ENCODE measurements at places on chromosomes 1 and 21.

DNA sequence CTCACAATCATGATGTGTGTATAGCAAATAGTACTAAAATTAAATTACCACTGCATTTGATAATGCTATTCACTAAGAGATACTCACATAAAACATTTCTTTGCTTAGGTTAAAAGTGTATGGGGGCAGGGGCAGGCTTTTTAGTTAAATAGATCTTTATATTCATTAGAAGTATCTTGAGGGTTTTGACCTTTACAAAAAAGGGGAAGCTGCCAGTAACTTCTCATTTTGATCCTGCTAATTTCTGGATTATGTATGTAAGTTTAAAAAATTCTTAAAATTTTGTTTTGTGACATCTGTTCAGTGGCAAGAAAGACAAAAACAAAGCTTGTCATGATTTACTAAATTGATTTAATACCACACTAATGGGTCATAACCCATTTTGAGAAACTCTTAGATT lies 45.8 kb upstream of the S1PR1 start:
- no peak for DNase-seq

- DNase-seq = no peak
These were observed 47.1 kb upstream of the ARHGAP29 start for GRCh38 chr1:94284476-94284875.

- no peak for DNase-seq
These were observed 62.3 kb downstream of the ST6GALNAC3 start for GRCh38 chr1:76136894-76137293.

- DNase-seq = no peak
These were observed 207.3 kb downstream of the LHX8 start for GRCh38 chr1:75341537-75341936.

DNA sequence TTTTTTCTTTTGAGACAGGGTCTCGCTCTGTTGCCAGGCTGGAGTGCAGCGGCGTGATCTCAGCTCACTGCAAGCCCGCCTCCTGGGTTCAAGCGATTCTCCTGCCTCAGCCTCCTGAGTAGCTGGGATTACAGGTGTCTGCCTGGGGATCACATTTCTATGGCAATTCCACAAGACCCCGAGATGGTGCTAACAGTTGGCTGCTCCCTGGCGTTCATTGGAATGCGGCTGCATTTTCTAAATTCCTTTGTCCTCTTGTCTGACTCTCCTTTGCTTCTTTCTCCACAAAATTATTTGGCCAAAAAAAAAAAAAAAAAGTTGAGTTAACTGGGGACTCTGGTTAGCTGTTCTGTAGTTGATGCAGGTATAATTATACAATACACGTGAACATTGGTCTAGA lies 176.4 kb downstream of the ETS2 start:
- DNase-seq = no peak

- no peak for DNase-seq
These were observed 134.7 kb downstream of the GRIK1 start for GRCh38 chr21:29805105-29805504.

DNA sequence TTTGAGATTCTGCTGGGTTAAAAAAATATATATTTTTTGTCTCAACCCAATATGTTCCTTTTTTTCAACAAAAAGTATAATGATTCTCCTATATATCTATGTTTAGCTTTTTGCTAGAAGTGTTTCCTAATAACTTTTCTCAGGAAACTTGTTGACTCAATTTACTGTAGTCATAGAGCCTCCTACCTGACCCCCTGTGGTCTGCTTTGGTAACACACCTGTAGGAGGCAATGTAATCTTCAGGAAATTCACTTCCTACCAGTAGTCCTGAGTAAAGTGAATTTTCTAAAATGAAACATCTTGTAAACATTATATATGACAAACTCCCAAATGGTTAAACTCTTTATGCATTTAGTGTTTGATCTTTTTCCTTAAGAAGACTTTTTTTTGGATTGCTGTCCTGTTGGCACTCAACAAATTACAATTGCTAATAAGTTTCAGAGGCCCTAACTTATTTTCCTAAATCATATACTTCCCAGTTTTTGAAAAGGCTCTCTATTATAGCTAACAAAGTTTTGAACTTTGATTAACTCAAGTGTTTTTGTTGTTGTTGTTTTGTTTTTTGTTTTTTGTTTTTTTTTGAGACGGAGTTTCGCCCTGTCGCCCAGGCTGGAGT lies 118.3 kb downstream of the OLFML2B start:
- no peak for DNase-seq

DNA sequence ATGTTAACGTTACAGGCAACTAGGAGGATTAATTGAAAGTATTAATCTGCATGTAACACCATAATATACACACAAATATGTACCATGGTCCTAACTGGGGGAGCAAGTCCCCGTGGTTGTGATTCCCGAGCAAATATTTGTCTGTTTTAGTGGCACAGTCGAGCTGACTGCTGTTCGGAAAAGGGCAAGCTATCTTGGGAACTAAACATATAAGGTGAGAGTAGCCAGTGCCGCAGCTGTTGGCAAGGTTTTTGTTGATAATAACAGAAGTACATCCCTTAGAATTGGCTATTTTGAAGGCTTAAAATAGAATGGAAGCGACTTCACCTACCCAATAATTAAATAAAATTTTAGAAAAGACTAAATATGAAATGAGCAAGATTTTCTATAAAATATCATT lies 45.5 kb downstream of the UCHL5 start:
- no peak for DNase-seq

GRCh38 chr1:48006264-48006663 lies 9.1 kb upstream of the TRABD2B start:
- DNase-seq = no peak

DNA sequence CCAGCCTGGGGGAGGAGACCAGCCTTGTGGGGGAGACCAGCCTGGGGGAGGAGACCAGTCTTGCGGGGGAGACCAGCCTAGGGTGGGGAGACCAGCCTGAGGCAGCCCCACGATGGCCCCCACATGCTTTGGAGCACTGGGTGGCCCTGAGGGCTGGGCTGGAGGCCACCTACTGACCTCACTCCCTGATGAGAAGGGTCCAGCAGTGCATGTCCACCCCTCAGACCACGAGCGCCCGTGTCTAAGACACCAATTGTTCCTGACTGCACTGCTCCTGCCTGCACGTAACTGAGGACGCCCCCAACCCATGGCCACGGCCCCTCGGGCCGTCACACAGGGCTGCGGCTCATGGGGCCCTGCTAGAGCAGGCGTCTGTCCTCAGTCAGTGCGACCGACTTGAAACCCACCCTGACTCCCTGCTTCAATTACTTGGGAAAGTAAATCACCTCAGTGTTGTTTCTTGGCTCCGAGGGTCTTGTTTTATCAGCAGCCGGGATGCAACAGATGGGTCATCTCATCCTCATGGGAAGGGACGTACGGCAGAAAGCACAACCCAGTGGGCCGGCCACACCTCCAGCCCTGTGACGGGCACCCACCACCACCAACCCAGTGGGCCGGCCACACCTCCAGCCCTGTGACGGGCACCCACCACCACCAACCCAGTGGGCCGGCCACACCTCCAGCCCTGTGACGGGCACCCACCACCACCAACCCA lies at the start of gene SPATC1L:
Gene SPATC1L (minus strand): TSS at position 550 of the 715 bp plus-strand sequence. CDS start 1,643 bp downstream, outside the sequence.
- peak; percentile 29 for DNase-seq

DNA sequence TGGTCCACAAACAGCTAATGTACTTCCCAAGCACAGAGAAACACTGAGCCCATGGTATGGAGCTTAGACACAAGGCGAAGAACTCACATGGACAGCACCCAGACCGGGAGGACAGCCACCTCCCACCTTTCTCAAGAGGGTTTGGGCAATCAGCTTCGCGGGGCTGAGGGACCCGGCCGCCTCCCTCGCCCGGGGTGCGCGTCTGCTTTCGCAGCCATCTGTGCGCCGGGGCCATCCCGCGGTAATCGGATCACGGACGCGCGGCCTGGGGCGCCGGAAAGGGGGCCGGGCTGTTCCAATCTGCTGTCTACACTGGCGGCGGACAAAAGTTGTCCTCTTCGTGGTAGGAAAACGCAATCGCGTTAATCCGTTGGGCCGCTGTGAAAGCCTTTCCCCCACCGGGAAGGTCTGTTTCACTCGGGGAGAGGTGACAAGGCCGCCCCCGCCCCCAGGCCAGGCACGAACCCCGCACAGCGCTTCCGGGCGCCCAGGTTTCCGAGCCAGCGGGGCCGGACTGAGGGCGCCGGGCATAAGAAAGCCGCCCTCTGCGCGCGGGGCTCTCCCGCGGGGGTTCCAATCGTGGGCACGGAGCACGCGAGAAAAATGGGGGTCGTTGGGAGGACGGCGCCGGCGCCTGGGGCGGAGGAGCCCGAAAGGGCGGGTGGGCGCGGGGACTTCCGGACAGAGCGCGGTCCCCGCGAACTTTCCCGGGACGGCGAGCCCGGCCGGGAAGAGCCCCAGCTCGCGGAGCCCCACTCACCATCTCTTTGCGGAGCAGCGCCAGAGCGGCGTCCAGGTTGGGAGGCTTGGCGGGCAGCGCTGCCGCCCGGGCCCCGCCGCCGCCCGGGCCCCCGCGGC lies 664 bp downstream of the FAM89A start:
- DNase-seq = no peak

DNA sequence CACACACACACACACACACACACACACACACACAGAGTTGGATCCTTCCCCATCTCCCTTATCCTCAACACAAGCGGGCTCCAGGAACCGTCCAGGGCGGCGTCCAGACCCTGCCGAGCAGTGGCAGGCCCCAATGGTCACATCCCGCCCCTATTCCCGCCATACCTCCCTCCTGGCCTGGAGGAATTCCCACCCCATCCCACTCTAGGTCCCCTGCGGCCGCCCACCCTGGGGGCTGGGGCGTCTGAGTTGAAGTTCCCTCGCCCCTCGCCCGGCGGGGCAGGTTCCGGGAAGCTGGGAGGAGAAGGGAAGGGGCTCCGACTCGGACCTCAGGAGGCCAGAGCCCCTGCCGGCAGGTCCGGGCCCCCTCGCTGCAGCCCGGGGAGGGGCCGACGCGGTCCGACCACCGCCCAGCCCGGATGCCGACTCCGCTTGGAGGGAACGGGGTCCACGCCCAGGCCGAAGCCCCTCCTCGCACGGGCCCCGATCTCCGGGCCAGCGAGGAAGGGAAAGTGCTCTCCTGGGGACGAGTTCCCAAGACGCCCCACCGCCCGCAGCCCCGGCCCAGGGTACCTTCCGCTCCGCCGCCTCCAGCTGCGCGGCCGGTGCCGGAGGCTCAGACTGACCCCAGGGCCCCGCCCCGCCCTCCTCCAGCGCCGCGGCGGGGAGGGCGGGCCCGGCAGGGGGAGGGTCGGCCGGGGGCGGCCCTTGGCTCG lies at the start of gene RHOC:
Gene RHOC (minus strand): TSS at position 623 of the 716 bp plus-strand sequence. CDS start 3,328 bp downstream, outside the sequence.
- DNase-seq = no peak

GRCh38 chr1:8789314-8790214 lies 27.9 kb downstream of the RERE start:
- DNase-seq = no peak

GRCh38 chr1:14080653-14081052 lies 380.7 kb downstream of the PRDM2 start:
- DNase-seq = no peak

DNA sequence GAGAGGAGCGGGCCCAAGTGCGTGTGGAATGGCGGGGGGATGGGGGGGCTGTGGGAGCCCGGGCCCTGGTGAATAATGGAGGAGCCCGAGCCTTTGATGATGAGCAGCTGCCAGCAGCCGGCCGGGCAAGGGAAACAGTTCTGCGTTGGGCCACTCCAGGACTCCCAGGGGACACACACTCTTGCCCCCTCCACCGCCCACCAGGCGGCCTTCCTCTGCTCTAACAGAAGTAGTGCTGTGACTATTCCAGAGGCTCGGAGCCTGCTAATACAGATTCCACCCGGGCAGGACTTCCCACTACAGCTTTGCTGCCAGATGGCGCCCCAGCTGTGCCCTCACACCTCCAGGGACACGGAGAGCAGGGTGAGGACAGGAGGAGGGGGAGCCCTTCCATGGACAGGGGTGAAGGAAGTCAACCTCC lies 48.2 kb upstream of the LRP8 start:
- no peak for DNase-seq

DNA sequence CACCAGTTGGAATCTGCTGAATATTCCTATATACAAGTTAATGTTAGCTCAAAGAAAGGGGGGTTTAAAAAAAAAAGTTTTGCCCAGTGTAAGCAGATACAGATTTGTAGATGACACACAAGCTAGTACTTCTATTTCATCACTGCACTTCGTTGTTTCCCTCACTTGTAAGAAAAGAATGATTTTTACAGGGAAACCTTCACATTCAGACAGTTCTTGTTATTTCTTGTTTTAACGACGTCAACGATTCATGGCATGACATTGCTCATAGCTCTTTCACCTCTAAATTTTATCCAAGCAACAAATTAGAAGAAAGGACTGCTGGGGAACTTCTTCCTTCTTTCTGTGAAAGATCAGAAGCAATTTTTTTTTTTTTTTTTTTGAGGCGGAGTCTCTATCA lies 25.7 kb upstream of the C1orf105 start:
- no peak for DNase-seq

DNA sequence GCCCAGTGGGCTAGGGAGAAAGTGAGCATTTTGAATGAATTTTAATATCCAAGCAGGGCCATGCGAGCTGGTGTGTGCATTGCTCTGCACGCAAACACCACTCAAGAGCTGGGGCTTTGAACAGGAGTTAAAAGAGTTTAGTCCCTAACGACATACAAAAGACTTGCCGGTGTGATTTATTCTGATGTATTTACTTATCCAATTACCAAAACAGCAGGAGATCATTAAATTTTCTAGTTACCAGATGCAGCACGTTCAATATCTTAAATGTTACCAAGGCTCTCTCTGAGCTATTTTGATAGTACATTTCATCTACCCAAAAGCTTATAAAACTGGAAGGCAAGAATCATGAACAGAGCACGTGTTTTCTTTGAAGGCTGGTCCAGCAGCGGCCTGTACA lies 30.0 kb upstream of the DMRTA2 start:
- DNase-seq = no peak

GRCh38 chr1:220335668-220336067 lies 63.4 kb upstream of the RAB3GAP2 start:
- DNase-seq = no peak

GRCh38 chr1:111855260-111855659 lies 99.6 kb downstream of the DDX20 start:
- no peak for DNase-seq

DNA sequence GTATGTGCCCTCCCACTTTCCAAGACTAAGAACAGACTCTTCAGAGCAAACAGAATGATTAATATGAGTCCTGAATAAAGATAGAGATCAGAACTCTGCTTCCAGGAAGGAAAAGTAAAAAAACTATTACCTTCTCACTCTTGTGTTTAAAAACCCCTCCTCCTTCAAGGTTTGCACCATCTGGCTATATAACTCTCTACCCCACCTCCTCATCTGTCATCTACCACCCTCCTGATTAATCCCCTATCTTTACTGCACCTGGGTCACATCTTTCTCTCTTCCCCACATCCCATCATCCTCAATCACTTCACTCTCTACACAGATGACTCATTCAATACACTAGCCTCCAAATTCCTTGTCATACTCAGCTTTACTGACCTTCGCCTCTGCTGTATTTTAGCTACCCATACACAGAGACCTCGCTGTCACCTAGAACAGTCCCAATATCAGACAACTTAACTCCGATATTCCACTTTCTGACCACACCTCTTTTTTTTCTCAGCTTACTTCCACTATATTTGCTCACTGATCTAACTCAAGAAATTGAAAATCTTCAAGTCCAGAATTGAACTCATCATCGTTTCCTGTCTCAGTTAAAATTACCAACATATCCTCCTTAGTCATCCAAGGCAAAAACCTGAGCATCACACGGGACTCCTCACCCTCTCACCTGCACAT lies 3.7 kb downstream of the SCMH1 start:
- no peak for DNase-seq

All from stimulated activated CD4-positive, alpha-beta T cell treated with anti-CD3 and anti-CD28 coated beads, TNF-alpha, amount 100 ng/mL, for 4 hours (primary cell).